ENCODE measurements at places on chromosomes 3 and 15.

DNA sequence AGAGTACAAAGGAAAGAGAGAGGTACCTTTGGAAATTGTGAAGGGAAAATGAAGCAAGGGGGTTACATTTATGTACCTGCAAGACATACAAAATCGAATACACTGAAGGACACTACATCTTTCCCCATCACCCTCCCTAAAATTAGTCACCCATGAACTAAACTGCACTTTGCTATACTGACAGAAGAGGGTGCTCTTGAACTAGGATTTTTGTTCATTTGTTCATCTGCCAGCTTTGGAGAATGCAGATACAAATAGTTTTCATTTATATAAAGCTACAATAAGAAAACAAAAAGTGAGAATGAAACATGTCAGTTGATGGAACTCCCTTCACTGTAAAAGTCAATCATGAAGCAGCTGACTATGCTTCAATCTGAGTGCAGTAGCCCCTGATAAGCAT, 55.7 kb downstream of the PCCB start:
- no peak for DNase-seq

- no peak for DNase-seq
Measured at GRCh38 chr15:91783451-91783850, 70.1 kb upstream of the SLCO3A1 start.

DNA sequence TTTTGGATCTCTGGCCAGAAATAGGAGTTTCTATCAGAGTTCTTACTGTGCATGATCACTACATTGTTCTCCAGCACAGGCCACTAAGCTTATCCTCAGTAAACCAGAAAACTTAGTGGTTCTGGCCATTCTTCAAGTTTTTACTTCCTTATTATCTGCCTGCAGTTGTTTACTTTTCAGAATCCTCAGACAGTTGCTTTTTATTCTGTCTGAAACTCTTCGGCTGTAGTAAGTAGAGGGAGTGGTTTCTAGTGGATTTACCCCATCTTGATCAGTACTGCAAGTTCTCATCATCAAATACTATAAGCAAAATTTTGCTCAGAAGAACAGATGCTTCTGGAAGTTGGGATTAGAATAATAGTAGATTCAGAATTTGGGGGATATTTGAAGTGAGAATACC, 193.0 kb upstream of the RARB start:
- DNase-seq, result no peak

- no peak for DNase-seq
Measured at GRCh38 chr15:77870195-77871065, 207.1 kb downstream of the TBC1D2B start.

- no peak for DNase-seq
Measured at GRCh38 chr3:112745567-112746248, 101.0 kb downstream of the CD200R1L start.

GRCh38 chr15:61519296-61519695, 290.2 kb upstream of the RORA start:
- DNase-seq, result no peak

DNA sequence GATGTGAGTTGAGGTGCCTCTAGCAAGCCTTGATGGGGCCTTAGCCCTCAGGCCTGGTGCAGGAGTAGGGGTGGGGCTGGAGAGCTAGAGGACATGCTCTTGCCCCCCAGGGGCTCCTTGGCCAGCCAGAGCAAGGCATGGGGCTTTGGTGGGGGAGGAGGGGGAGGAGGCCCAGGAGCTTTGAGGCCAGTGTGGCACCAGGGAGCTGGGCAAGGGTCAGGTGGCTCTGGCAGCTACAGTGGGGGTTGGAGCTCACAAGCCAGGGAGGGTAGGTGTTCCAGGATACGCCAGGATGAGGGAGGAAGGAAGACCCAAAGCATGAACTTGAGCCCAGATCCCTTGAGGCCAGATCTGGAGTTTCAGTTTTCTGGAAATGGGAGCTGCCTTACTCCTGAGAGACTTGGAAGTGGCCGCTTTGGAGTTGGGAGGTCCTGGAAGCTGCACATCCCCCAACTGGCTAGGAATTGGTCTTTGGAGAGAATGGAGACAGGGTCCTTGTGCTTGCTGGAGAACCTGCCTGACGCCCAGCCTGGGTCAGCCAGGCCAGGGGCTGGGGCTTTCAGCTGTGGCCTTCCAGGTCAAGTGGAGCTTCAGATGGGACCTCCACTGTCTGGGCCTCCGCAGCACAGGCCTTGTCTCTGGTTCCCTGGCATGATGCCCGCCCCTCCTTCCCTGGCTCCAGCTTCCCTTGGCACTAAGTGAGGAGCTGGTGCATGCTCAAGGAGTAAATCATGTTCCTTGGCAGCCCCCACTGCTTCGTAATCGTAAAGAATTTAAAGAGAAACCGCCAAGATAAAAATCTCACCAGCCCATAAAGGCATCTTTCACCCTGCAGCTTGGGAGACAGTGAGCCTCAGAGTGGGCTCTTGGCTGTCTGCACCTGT, 8.7 kb downstream of the SEMA3F start:
- DNase-seq, result no peak

- DNase-seq, result peak; percentile 75
Measured at GRCh38 chr15:55907797-55908196, 85.6 kb downstream of the NEDD4 start.

DNA sequence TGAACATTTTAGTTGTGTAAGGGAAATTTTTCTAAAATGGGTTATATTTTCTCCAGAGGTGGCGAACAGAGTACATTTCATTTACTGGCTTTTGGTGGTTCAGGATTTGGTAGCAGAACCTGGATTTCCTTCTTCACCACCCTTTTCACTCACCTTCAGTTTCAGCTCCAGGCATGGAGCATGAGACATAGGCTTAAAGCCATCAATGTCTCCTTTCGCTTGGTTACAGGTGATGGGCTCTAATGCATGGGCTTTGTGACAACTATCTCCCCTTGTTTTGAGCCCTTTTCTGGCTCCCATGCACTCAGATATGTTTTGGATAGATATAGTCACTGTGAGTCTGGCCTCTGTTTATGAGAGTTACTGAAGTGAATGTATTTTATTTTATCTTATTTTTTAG, 96.6 kb upstream of the ANKRD28 start:
- DNase-seq, result no peak

GRCh38 chr15:94203306-94203705, 28.1 kb upstream of the MCTP2 start:
- no peak for DNase-seq

DNA sequence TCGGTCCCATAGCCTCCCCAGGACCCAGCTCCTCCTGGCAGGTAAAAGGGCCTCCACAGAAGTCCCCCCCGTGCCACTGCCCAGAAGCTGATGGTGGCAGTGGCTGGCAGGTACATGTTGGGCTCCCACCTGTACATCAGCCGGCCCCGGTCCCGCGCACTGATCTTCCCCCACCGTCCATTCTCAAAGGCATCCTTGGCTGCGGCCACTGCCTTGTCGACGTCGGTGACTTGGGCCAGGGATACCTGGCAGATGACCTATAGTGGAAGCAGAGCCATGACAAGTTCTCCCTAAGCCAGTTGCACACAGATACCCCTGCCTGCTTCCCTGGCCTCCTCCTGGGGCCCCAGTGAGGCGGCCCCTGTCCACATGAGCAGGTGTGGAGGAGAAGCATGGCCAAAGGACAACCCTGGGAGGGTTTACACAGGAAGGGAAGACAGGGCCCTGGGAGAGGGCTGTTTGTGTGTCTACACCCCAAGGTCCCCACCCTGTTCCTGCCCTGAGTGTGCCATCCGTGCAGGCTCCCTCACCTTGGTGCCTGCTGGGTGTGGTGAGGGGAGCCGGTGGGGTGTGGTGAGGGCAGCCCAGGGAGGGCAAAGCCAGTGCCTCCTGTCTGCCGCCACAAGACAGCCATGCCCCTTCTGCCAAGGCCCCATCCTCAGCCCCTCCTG, 44.8 kb downstream of the ALDH1L1 start:
- DNase-seq, result no peak

- DNase-seq, result no peak
Measured at GRCh38 chr3:23877329-23877980, 39.3 kb downstream of the NKIRAS1 start.

GRCh38 chr15:100934726-100935125, 15.6 kb downstream of the LRRK1 start:
- DNase-seq, result no peak

- peak; percentile 43 for DNase-seq
Measured at GRCh38 chr3:171829841-171830517, 13.2 kb upstream of the TMEM212 start.

- DNase-seq, result no peak
Measured at GRCh38 chr3:16359331-16359730, 94.3 kb downstream of the OXNAD1 start.

GRCh38 chr3:127590282-127590592, 296 bp downstream of the TPRA1 start:
- no peak for DNase-seq

DNA sequence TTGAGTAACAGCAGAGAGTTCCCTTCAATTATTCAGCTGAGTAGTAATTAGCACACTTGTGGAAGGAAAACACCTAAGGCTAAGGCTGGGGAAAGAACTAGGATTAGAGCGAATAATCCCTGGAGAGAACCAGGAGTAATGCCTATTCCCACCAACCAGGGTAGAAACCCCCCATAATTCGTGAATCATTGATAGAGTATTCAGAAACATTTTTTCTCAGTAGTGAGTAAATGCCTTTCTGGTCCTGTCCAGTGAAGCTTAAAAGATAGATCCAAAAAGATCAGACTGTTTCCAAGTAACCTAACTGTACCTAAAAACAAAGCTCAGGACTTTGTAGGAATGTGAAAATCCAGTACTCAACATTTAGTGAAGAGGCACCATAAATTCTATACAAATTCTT, 71.2 kb downstream of the DGKG start:
- DNase-seq, result no peak

- DNase-seq, result no peak
Measured at GRCh38 chr3:32577581-32578556, 7.2 kb upstream of the DYNC1LI1 start.

DNA sequence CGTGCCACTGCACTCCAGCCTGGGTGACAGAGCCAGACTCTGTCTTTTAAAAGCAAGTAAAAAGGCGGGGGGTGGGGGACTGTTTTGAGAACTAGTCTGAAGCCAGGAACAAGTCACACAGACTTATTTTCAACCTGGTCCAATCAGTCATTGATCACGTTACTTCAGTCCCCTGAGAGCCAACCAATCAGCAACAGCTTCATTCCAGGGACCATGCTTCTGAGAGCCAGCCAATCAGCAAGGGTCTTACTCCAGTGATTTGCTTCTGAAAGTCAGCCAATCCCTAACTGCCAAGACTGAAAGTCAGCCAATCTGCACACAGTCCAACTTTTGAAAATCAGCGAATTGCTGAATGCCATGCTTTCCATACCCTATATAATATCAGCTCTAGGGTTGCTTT, 48.6 kb upstream of the C15orf39 start:
- no peak for DNase-seq

- DNase-seq, result no peak
Measured at GRCh38 chr15:57458356-57458781, 82.1 kb downstream of the CGNL1 start.

- DNase-seq, result no peak
Measured at GRCh38 chr3:77693147-77693546, 653.2 kb downstream of the ROBO2 start.

DNA sequence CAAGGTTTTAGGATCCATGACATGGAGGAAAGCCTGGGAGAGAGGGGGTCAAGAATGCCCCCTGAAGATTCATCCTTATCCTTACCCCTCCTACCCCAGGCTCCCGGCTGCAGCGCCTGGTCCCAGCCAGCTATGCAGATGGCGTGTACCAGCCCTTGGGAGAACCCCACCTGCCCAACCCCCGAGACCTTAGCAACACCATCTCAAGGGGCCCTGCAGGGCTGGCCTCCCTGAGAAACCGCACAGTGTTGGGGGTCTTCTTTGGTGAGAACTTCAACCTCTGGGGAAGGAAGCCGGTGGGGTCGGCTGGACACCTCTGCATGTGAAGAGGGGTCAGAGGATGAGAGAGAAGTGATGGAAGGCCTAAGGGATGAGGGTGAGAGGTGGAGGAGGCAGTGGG, 4.3 kb downstream of the DUOX1 start:
- no peak for DNase-seq

GRCh38 chr3:186109897-186110803, 1.3 kb upstream of the ETV5 start:
- peak; percentile 34 for DNase-seq

DNA sequence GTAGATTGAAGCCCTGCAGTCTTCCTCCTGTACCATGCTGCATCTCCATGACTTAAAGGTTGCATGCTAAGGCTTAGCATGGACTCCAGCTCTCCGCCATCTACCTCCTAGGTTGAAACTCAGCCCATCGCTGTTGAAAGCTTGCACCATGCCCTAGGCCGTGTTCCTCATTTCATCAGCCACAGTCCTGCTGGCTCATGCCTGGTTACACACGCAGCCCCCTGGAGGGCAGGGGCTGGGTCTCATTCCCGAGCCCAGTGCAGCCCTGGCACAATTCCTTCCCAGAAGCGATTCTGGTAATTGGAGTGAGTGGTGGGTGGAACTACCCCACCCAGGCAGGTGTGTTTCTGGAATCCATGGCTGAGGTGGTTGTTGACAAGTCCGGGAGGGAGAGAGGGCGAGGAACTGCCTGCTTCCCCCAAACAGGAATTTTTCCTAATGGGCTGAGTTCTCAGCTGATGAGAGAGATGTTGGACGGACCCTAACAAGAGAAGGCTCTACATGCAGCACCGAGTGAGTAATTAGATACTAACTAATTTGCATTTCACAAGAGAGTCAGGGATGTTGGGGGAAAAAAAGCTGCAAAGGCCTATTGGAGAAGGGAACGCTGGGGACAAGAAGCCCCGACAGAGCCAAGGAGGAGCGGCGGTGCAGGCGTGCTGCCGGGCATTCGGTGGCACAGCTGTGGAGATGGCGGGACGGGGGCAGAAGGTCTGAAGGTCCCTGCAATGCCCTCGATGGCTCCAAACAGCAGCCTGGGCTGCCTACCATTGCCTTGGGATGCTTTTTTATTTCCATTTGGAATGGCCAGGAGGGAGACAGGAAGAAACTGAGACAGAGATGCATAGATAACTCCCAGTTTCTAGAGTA, 92.3 kb upstream of the TLE3 start:
- DNase-seq, result no peak

DNA sequence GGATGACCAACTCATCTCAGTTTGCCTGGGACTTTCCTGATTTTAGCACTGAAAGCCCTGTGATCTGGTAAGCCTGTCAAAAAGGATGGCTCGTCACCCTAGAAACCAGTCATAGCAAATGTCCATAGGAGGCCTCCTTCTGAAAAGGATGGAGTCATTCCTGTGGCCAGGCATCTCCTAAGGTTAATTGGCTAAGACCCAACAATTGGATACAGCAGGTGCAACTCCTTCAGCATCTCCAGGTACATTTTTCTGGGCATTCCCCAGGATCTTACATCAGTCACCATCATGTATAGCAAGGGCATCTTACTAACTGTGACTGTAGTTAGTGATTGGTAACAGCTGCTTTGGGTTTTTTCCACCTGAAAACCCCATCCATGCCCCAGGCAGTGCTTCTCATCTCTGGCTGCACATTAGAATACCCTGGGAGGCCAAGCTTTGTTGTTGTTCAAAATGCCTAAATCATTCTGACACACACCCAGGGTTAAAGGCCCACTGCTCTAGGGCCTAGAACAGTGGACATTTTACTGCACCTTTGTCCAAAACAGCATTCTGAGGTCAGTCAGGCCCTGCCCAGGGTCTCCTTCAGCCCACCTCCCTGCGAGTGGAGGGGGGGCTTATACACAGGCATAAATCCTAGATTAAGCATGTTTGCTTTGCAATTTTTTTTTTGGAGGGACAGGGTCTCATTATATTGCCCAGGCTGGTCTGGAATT, 28.3 kb upstream of the GALNT15 start:
- DNase-seq, result no peak

Data from foreskin melanocyte (primary cell).